ENCODE measurements at places on chromosomes 3 and 15.
A peak's percentile ranks its signal among the peaks of the same experiment; 100 is the strongest.

GRCh38 chr15:25176991-25177954 lies 222.5 kb downstream of the SNRPN start:
- DNase-seq = no peak

- DNase-seq = peak; percentile 94
These were observed 17.6 kb downstream of the TKT start for GRCh38 chr3:53238051-53238850.

DNA sequence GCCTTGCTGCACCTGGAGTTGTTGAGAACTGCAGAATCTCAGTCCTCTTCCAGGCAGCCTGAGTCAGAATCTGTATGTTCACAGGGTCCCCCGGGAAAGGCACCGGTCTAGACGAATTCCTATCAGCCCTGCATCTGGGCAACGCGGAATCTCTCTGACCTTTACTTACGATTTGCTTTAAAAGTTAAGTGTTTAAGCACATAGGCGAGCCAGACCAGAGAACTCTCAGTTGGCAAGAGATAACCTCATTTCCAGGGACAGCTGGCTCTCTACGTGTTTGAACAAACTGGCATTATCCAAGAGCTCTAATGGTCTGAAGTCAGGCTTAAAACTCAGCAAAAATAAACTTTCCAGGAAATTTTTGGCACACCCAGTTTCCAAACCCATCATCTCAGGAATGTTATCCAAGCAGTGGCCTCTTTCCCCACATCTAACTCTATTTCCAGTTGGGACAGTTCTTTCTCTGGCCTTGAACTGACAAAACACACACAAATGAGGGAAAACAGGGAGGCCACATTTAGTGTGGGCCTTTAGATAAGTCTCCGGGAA lies 53.4 kb downstream of the HES1 start:
- peak; percentile 41 for DNase-seq

DNA sequence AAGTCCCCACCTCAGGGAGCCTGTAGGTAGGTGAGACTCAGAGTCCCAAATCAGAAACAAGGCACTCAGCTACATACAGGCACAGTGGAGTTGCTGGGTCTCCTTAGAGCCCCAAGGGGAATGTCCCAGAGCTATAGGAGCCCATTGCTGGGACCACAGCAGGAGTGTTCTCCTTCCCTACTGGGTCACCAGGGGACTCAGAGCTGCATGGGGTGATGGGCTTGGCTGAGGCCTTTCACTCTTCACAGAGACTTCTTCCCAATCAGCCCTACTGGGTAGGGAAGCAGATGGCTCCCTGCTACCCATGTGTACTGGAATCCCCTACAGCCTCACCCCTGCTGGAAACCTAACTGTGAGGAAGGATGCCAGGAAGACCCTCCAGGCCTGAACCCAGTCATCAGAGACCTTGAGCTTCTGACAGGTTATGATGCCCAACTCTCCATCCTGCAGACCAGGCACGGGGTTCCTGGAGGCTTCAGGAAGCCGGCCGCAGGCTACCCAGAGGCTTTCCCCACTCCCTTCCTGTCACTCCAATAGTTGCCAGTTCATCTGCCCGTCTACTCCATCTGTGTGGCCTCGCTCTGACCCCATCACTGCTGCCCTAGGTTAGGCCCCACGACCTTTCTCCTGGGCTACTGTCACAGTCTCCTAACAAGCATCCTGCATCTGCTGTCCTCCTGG lies 24.0 kb downstream of the RASGRF1 start:
- no peak for DNase-seq

DNA sequence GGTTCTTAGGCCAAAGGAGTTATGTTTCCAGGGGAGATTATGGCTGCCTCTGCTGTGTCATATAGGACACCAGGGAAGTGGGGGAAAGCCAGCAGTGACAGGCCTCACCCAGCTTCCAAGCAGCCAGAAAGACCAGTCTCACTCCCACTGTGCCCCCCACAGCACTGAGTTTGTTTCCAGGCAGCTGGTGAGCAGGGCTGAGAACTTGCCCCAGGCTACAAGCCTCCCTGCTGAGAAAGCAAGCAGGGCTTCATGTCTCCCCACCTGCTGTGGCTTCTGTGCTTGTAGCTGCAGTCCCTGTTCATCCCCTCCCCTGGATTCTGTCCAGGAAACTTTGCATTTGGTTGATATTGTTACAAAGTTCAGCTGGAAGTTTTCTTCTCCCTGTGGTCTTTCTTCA lies 376.3 kb downstream of the PDCD6IP start:
- no peak for DNase-seq
